ENCODE measurements at places on chromosomes 11 and 22. TPM values are rescaled to one million over a fixed set of nuclear protein-coding genes. Genes with fewer than 3 reads are reported as not detected.

Gene AQP11
- total RNA-seq, result 1.3 TPM

Gene SLC35E4
- total RNA-seq, result 5.4 TPM

Gene OR5P2
- total RNA-seq, result not detected

Gene SHANK2
- 1.6 TPM for total RNA-seq

Gene DGCR2
- 57.9 TPM for total RNA-seq

Gene TMEM191B
- 1.1 TPM for total RNA-seq

Gene FAM111A
- 32.3 TPM for total RNA-seq

Gene FGF3
- not detected for total RNA-seq

Gene OR51B4
- not detected for total RNA-seq

Gene IL18BP
- 1.5 TPM for total RNA-seq

Gene NUMA1
- total RNA-seq, result 138 TPM

Gene FXYD2
- not detected for total RNA-seq

Gene APOBEC3H
- 0.33 TPM for total RNA-seq

Gene TUB
- total RNA-seq, result 6.4 TPM

Gene OR52N4
- total RNA-seq, result not detected

Gene MPEG1
- total RNA-seq, result not detected

Gene CRELD2
- total RNA-seq, result 90.9 TPM

Gene CBLIF
- not detected for total RNA-seq

Gene SCGB1C1
- total RNA-seq, result not detected

Gene NAGA
- 19.7 TPM for total RNA-seq

Gene NXPE2
- not detected for total RNA-seq

Gene KCNQ1OT1
- total RNA-seq, result 0.43 TPM

Gene C11orf87
- 0.09 TPM for total RNA-seq

Gene LDHAL6A
- not detected for total RNA-seq

Gene KCNJ5
- total RNA-seq, result not detected

Gene LARGE1
- 8.0 TPM for total RNA-seq

Gene OR4C45
- total RNA-seq, result not detected

Gene DMC1
- total RNA-seq, result 3.2 TPM

Gene MAJIN
- not detected for total RNA-seq

Gene MAPK1
- total RNA-seq, result 178 TPM

Gene TNNT3
- not detected for total RNA-seq

Gene OR2AT4
- not detected for total RNA-seq

Gene IFITM1
- total RNA-seq, result 21.1 TPM

Gene FAM227A
- 1.0 TPM for total RNA-seq

Gene SCO2
- total RNA-seq, result 4.9 TPM

Gene PDGFD
- 0.40 TPM for total RNA-seq

Gene SLC5A1
- total RNA-seq, result not detected
